Osteocyte (in vitro differentiated cells): ENCODE measurements at places on chromosomes 3 and 15. TPM values are rescaled to one million over a fixed set of nuclear protein-coding genes. Genes with fewer than 3 reads are reported as not detected.
A peak's percentile ranks its signal among the peaks of the same experiment; 100 is the strongest.

ZNF621 gene
- total RNA-seq, result 27.9 and 30.8 TPM in 2 replicates

DNA sequence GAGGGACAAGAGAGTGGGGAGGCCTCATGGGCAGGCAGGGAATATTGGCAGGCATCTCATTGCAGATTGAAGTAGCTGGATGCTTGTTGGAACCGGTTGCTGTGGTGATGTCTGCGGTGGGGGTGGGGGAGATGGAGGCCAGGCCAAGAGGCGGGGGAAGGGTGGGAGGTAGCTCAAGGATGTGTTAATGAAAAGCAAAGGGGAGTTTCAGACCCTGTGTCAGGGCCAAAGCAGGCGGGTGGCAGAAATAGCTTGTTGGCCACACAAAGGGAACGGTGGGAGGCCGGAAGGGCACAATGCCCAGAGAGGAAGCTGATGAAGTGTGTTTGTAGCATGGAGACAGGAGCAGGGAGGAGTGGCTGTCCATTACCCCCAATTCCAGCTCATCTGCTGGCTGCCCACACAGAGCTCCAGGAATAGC is 28.0 kb downstream of the CCDC33 start:
- no peak for DNase-seq

DNA sequence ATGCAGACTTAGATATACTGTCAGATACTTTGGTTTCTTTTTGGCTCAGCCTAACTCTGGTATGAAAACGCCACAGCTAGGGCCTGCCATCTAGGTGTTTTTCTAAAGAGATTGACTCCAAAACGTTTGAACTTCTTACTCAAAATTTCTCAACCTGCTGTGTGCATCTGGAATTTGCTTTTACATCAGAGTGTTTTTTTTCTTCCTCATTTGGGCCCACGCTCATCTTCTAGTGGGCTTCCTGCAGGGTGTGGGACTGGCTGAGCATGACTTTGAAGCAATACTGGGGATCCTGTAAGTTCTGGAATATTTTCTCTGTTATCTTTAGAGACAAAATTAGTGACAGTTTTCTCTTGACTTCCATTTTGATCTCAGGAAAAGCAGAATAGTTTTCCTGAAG is 117.8 kb downstream of the NR1D2 start:
- DNase-seq, result no peak

DNA sequence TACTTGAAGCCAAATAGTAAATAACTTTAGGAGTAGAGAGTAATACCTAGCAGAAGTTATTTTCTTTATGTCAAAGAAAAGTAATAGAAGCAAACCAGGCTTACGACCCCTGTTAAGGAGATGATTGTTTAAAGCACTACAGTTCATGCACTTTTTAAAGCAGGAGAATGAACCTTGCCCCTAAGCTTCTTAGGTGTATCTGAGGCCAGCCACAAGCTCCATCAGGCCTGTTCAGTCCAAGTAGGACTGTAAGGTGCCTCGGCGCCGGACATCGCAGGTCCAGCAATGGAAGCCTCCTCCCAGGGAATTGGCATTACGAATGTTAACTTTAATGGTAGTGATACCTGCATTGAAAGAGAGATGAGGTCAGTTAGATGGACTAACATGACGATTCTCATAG is 16.5 kb downstream of the GATM start:
- DNase-seq, result no peak

GRCh38 chr3:5188419-5189221 is 1.1 kb downstream of the EDEM1 start:
- DNase-seq, result no peak

ARNT2 gene
- total RNA-seq, result 68.1 and 72.4 TPM in 2 replicates

CELF6 gene
- 0.65 and 0.86 TPM in 2 replicates for total RNA-seq

- no peak for DNase-seq
Measured at GRCh38 chr3:53287131-53287629, 31.4 kb upstream of the TKT start.

LYZL4 gene
- not detected in 2 replicates for total RNA-seq

DNA sequence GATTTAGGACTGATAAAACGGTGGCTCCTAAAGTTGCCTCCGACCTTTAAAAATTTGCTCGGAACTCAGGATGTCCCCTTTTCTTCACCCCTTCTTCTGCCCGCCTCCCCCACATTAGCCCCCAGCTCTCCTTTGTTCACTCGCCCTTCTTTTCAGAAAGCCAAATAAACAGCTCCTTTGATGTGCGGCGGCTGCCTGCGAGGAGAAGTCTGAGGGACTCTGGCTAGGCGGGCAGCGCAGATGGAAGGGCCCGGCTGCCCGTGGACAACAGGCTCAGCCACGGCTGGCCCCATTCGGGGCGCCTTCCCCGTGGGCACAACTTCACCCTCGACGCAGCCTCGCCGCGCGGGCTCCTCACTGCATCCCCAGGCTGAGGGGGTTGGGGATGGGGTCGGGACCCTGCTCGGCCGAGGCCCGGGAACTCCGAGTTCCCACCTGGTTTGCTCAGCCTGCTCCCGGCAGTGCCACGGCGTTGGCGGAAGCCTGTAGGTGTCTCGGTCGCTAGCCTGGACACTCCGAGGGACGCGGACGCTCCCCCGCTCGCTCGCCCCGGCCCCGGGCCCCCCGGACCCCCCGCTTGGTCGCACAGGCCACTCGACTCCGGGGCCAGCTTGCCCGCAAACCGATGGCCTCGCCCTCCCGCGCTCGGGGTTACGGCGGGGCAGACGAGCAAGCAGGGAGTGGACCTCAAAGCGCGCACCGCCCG is 897 bp upstream of the TLE3 start:
- DNase-seq, result no peak

DNA sequence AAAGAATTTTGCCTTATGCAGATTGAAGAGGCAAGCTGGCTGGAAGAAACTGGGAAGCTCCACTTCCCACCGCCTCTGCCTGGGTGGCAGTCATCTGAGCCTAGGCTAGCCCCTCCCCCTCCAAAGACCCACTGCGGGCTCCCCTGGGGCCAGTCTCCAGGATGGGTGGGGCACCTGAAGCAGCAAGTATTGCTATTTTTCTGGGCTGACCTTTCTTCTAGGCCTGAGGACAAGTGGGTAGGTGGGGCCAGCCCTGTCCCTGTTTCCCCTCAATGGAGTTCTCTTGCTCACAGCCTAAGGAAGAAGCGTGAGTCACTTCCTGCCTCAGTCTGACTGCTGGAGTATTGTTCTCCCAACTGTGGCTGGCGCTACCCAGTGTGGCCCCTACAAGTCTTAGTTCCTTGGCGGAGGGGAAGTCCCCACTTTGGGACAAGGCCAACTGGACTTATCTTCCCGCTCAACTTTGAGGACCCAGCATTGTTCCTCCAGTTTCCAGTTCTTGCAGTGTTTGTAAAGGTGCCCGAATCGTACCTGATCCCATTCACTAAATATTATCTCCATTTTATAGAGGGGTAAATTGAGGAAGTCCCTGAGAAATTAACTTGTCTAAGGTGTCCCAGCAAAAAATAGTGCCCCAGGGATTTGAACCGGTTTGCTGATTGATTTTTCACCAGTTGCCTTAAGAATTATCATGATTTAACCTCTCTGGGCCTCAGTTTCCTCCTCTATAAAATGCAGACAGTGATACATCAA is 1.4 kb downstream of the FURIN start:
- DNase-seq, result peak; percentile 95

GRCh38 chr15:94125156-94125555 is 106.2 kb upstream of the MCTP2 start:
- DNase-seq, result no peak

- DNase-seq, result no peak
Measured at GRCh38 chr3:194139071-194139813, 3.3 kb downstream of the HES1 start.

DNA sequence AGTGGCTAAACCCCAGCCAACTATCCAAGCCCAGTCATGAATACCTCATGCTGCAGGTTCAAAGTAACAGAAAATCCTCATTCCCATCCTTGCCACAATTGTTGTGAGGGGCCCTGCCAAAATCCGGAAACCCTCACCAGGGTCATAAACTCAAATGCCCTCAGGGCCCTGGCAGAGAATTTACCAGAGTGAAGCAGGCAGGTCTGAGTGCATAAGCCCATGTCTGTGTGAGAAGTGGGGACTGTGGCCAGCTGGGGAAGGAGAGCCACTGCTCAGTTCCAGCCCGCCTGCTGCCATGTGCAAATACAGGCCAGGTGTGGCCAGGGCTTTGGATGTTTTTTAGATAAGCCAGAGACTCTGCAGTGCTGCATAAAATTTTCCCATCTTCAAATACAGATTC is 7.0 kb downstream of the CEP152 start:
- no peak for DNase-seq

C3orf49 gene
- total RNA-seq, result not detected in 2 replicates

- DNase-seq, result no peak
Measured at GRCh38 chr3:184261854-184262763, 756 bp upstream of the CAMK2N2 start.

- no peak for DNase-seq
Measured at GRCh38 chr15:67119238-67119846, 53.9 kb downstream of the SMAD3 start.

- DNase-seq, result no peak
Measured at GRCh38 chr15:77187751-77188464, 117.0 kb upstream of the TSPAN3 start.

- no peak for DNase-seq
Measured at GRCh38 chr3:196660381-196661166, 21.1 kb downstream of the NRROS start.

AGTR1 gene
- total RNA-seq, result 2.0 and 2.1 TPM in 2 replicates

GRCh38 chr15:43095243-43095642 is 10.6 kb downstream of the UBR1 start:
- DNase-seq, result no peak

KNL1 gene
- 5.6 and 6.2 TPM in 2 replicates for total RNA-seq

- DNase-seq, result no peak
Measured at GRCh38 chr3:179046497-179047353, 24.9 kb downstream of the ZMAT3 start.

DNA sequence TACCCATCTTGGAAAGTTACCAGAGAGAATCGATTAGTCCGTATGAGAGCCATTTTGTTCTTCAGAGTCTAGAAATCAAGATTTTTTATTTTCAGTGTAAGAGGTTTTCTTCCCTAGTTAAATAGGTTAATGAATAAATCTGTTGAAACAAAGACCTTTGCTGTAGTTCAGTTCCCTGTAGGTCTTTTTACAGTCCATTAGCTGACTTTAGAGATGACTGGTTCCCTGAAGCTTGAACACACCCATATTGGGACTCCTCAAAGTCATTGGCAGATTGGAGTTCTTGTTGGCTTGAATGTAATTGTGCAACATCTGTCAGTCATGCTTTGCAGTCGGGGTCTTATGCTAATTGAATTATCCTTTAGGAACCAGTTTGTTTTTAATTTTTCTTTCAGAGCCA is 45.3 kb downstream of the SEMA6D start:
- no peak for DNase-seq

SI gene
- total RNA-seq, result not detected in 2 replicates

- DNase-seq, result no peak
Measured at GRCh38 chr3:52162250-52162872, 8.1 kb upstream of the POC1A start.

DNA sequence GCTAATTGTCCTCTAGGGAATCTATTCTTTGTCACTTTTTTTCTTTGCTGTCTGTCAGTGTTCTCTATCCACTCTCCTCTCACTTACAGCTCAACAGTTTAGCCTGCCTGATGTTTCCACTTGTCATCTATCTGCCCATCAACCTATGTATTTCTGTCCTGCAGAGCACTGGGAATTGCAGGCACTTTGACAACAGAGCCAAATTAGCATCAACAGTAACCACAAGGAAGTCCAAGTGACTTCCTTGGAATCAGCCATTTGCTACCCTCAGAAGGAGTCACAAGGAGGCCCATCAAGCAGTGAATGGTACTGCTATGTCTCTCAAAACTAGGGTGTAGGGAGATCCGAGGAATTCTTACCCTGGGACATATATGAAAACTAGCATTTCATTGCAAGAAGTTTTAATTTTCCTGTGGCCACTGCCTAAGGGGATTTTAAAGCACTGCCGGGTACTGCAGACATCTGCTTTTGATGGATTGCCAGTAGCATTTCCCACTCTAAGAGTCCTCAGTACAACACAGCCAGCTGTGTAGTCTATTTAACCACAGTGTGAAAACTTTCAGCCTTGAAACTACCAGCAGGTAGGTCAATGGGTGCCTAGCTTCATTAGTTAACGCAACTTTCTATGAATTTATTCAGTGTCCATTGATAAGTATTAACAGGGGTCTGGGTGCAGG is 898.8 kb downstream of the NTRK3 start:
- no peak for DNase-seq

DNA sequence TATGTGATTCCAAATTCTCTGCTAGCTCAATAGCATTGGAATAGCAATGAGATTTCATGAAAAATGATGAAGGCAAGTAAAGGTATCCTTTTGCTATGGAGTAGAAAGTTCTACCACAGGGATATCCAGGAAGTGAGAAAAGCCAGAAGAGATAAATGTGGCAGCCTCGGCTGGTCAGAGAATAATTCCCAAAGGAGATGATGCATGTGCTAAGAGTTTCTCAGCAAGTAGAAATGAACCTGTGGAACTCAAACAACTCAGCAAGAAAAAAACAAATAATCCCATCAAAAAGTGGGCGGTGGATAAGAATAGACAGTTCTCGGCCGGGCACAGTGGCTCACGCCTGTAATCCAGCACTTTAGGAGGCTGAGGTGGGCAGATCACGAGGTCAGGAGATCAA is 38.2 kb downstream of the ALS2CL start:
- peak; percentile 32 for DNase-seq
